Stimulated activated CD8-positive, alpha-beta memory T cell treated with anti-CD3 and anti-CD28 coated beads, Interleukin-15, amount 100 ng/mL, for 4 hours (primary cell): ENCODE measurements at places on chromosomes 5 and 9.

DNA sequence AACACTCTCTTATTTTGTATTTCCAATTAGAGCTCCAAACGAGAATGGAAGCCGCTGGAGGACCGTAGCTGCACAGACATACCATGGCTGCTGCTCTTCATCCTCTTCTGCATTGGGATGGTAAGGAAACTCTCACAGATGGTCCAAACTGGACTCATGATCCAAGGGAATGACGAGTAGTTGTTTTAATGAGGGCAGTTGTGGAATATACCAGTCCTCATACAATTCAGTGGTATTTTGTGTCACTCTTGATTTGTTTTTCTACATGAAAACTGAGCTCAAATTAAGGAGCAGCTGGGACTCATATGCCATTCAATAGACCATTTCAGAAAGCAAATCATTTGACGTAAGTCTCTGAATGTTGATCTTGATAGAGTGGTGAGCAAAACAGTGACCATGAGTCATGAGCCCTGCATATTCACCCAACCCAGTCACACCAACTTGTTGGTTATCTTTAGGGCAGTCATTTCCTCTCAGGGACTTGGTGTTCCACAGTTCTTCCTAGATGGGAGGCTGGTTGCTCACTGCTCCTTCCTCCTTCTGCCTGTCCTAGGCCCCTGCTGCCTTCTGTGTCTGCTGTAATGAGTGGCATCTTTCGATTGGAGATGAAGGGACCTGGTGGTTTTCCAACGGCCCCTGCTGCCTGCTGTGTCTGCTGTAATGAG, 54.9 kb downstream of the SLC44A1 start:
- no peak for DNase-seq

DNA sequence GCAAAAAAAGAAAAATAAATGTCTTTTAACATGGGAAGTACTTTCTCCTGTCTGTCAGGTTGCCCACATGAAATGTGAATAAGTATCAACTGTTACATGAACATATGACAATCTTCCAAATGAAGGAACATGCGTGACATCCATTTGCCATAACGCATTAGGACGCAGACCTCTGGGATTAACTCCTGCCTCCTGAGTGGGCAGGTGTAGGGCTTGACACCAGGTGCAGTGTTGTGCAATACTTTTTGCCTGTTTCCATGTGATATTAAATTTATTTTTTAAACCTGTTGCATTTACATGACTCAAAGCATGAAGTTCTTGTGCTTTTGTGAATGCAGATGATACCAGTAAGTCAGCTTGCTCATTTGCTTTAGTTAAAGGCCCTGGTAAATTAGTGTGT, 8.7 kb upstream of the TMEM141 start:
- DNase-seq = no peak

- no peak for DNase-seq
Measured at GRCh38 chr5:124662181-124662781, 84.2 kb downstream of the ZNF608 start.

GRCh38 chr9:93112864-93113389, 16.9 kb downstream of the CARD19 start:
- DNase-seq = no peak

DNA sequence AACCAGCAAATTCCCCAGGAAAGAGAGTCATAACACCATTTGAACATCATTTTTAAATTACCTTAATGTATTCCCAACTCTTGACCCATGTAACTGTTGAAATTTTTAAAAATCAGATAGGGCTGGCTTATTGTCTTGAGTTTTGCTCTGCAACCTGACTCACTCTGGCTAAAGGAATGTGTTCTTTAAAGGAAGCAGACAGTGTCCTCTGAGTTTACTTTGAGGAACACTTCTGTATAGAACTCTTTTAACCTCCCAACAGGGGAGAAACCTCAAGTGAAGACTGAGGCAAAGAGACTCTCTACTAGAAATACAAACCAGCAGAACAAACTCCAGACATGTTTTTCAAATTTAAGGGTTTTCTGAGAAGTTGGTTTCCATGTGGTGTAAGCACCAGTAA, 248.9 kb downstream of the CWC27 start:
- no peak for DNase-seq
